ENCODE measurements at places on chromosomes 16 and 17. TPM values are rescaled to one million over a fixed set of nuclear protein-coding genes. Genes with fewer than 3 reads are reported as not detected.

Gene TBC1D3D
- not detected for total RNA-seq

Gene LRRC37B
- 1.5 TPM for total RNA-seq

Gene PABPN1L
- not detected for total RNA-seq

Gene CYB561
- total RNA-seq, result 21.9 TPM

Gene HS3ST3B1
- total RNA-seq, result 0.08 TPM

Gene GFAP
- not detected for total RNA-seq

Gene MYH13
- not detected for total RNA-seq

Gene CES3
- total RNA-seq, result 0.99 TPM
